ENCODE measurements at places on chromosomes 6 and 20.
A peak's percentile ranks its signal among the peaks of the same experiment; 100 is the strongest.

DNA sequence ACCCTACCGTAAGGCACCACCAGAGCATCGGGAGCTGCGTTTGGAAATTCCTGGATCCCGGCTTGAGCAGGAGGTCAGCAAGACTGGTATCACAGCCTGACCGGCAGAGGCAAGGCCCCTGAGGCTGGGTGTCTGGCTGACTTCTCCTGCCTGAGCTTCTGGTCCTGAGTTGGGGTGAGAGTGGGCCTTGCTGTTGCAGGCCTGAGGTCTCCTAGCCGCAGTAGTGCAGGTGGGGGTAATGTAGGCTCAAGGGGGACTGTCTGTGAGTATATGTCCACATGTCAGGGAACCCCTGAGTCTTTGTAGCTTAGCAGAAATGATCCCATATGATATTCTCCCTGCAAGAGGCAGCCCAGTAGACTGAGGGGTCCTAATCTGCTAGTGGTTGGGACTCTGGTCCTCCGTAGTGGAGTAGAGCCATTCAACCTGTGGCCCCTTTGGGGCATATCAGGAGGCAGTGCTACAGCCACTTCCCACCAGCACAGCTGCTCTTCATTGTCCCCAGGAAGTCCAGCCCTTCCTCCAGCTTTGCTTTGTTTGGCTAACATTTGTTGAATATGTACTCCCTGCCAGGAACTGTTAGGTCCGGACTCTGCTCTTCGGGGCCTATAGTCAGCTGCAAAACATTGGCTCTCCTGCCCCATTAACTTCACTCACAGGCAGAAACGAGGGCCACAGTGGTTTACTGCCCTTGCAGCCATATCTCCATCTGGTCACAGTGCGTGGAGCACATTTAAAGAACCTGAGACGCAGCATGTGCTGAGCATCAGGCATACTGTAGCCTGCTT, 10.9 kb downstream of the LRRC73 start:
- no peaks in the 10 kb centered on the region for H3K27me3 ChIP-seq
- peaks cover 7% of the 10 kb centered on the region for H3K4me1 ChIP-seq
- no peak overlapping the region for H3K27ac ChIP-seq
- peaks cover 4% of the 10 kb centered on the region for H3K36me3 ChIP-seq

GRCh38 chr6:137933696-137934095, 66.6 kb downstream of the TNFAIP3 start:
- H3K36me3 ChIP-seq, result no peaks in the 10 kb centered on the region
- no peak overlapping the region for H3K4me3 ChIP-seq
- DNase-seq, result no peak
- H3K27me3 ChIP-seq, result no peaks in the 10 kb centered on the region
- H3K4me1 ChIP-seq, result no peaks in the 10 kb centered on the region

DNA sequence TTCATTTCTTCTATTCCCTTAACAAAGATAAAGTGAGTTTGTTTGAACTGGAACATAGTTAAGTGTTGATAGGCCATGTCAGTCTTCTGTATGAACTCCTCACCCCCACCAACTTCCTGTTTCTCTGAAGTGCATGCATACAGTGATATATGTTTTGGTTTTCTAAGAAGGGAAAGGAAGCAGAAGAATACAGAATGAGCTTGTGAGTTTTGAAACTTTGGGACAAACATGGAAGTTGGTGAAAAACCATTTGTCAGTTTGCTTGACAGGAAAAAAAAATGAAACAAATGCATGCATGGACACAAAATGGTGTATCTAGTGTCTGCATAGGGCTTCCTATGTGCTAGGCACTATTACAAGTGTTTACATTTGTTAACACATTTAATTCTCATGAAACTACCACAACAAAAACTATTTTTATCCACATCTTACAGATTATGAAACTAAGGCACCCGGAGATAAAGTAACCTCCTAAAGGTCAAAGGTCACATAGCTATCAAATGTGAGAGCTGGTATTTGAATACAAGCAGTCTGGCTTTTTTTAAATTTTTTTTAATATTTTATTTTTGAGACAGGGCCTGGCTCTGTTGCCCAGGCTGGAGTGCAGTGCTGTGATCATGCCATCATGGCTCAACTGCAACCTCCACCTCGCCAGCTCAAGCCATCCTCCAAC, 105.9 kb downstream of the ADGRB3 start:
- no peaks in the 10 kb centered on the region for H3K36me3 ChIP-seq
- no peaks in the 10 kb centered on the region for H3K4me1 ChIP-seq
- H3K27ac ChIP-seq, result no peak overlapping the region
- H3K27me3 ChIP-seq, result no peaks in the 10 kb centered on the region
- H3K4me3 ChIP-seq, result no peak overlapping the region
- DNase-seq, result no peak

- no peak for DNase-seq
- no peak overlapping the region for H3K27ac ChIP-seq
- H3K4me3 ChIP-seq, result no peak overlapping the region
- H3K27me3 ChIP-seq, result no peaks in the 10 kb centered on the region
- H3K4me1 ChIP-seq, result no peaks in the 10 kb centered on the region
- no peaks in the 10 kb centered on the region for H3K36me3 ChIP-seq
Measured at GRCh38 chr6:67184405-67184804, 1450.7 kb upstream of the ADGRB3 start.

DNA sequence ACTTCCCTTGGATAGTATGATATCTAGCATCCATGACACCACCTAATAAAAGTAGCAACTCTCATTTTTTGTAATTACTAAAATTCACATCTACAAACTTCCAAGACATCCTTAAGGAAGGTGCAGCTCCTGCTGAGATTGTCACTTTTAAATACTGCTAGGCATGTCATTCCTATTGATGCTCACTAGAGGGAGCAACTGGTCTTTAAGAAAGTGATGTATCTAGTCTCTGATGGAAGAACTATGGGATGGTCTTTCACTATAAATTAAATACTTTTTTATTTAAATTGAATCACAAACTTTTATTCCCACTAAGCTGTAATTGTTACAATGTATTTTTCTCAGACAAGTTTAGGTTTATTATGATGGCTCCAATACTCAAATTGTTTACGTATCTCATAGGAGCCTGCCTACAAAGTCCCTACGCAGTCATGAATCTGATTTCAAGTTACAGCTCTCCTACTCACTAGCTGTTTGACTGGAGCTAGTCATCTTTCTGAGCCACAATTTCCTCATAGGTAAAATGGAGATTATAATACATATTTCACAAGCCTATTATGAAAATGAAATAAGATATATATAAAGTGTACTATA, 8.1 kb upstream of the TSPYL1 start:
- no peaks in the 10 kb centered on the region for H3K4me1 ChIP-seq
- no peaks in the 10 kb centered on the region for H3K27me3 ChIP-seq
- peak; percentile 71 for DNase-seq
- no peak overlapping the region for H3K4me3 ChIP-seq
- no peaks in the 10 kb centered on the region for H3K36me3 ChIP-seq
